CD4-positive, alpha-beta T cell treated with Interleukin-4 for 4 hours (primary cell): ENCODE measurements at places on chromosomes 11 and 22.

DNA sequence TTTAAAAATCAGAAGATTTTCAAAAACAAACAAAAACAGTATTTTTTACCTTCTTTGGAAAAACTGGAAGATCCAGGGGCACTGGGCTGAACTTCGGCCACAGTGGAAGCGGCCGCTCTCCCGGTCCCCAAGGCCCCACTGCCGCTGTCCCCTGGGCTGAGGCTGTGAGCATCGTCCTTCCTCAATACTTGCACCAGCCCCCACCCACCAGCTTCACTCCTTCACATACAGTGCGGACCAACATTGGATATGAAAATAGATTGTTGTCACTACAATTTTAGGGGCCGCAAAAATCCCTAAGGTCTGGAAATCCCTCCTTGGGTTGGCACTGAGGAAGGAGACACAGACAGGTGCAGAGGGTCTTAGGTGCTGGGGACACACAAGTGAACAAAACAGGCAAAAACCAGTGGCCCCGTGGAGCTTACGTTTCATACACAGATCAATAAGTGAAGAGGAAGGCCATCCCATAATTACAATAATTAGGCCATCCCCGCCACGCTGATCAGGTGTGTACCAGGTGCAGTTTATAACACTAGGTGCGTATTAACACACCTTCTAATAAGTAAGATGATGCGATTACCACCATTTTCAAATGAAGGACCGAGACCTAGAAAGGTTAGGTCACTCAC is 28.2 kb upstream of the SLC22A12 start:
- DNase-seq: no peak

GRCh38 chr11:93858121-93858775 is 7.8 kb upstream of the VSTM5 start:
- DNase-seq: no peak

DNA sequence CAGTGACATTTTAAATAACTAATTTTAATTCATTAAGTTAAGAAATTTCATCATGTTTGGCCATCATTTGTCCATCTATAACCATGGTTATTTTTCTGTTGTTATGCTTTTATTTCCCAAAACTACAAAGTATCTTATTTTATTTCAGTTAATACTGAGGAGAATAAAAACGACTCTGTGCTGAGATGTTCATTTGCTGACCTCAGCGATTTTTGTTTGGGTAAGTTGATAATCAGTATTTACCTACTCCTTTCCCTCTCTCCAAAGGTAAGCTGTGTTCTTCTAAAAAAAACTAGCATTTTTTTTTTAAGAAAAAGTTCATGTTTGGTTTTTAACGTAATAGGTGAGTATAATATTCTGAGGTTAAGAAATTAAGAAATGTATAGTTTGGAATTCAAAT is 111.7 kb downstream of the ANO3 start:
- no peak for DNase-seq

DNA sequence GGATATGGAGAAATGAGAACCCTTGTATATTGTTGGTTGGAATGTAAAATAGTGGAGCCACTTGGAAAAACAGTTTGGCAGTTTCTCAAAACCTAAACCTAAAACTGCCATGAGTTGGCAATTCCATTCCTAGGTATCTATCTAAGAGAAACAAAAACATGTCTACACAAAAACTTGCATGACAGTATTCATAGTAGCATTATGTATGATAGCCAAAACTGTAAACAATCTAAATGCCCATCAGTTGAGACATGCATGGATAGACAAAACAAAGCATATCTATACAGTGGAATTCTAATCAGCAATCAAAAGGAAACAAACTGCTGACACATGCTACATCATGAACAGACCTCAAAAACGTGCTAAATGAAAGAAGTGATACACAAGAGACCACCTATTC is 34.9 kb downstream of the TRAF6 start:
- no peak for DNase-seq

- DNase-seq: no peak
These were observed 6.2 kb downstream of the ZP1 start for GRCh38 chr11:60873533-60873932.

GRCh38 chr22:29870574-29870973 is 12.4 kb upstream of the MTMR3 start:
- peak; percentile 17 for DNase-seq

- no peak for DNase-seq
These were observed 52.0 kb upstream of the CHRNA10 start for GRCh38 chr11:3723014-3723708.

GRCh38 chr11:117313091-117313490 is 3.0 kb downstream of the BACE1 start:
- DNase-seq: no peak

DNA sequence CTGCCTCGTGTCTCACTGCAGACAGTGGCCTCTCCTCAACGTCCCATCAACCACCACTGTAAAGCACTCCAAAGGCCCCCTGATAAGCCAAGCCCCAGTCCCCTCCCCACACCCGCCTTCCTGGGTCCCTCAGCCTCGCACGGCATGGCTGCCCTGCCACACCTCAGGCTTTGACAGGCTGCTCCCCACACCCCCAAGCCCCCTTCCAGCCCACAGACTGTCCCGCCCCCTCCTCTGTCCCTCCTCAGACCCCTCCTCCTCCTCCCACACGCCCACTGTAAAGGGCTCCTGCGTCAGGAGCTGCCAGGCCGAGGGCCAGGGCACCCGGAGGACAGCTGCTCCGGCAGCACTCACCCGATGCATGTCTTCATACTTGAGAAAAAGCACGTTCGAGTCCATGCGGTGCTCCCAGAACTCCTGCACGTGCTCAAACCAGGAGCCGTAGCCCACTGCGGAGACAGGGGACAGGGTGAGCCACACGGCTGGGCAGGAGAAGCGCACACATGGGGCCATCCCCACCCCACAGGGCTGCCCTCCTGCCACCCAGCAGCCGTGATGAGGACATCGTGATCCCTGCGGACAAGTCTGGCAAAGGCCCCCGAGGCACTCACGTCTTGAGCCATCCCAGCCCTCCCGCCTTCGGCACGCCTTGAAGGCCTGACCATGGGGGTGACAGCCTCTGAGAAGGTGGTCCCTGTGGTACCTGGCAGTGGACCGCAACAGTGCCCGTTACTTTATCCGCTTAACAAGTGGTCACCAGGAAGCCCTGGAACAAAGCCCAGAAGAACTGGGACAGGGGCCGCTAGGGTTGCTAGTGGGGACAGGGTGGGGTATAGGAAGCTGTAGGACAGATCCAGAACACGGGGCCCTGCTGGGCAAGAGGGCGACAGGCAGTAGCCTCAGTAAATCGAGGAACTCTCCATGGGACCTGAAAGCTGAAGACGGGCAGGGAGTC is 21.5 kb upstream of the EFCAB6 start:
- DNase-seq: no peak
